ENCODE measurements at places on chromosomes 11 and 22. TPM values are rescaled to one million over a fixed set of nuclear protein-coding genes. Genes with fewer than 3 reads are reported as not detected.
A peak's percentile ranks its signal among the peaks of the same experiment; 100 is the strongest.

GRCh38 chr11:83687787-83688186 lies 401.6 kb upstream of the CCDC90B start:
- no peak for DNase-seq

- DNase-seq: peak; percentile 90
Measured at GRCh38 chr11:67354075-67355022, 1.0 kb upstream of the POLD4 start.

GRCh38 chr11:22869325-22869724 lies 9.1 kb upstream of the CCDC179 start:
- DNase-seq: no peak

DNA sequence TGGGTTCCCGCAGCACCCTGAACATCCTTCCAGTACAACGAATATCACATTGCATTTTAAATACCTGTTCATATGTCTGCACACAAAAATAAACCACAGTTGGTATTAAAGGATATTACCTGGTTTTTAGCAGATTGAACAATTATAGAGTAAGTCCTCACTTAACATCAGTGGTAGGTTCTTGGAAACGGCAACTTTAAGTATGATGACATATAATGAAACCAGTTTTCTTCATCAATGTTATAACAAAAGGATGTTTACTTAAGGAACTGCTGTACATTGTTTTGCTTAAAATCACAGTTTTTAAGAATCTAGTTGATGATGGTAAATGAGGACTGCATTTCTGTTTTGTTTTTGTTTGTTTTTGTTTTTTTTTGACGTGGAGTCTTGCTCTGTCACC lies 28.0 kb downstream of the TRIM66 start:
- no peak for DNase-seq

GRCh38 chr22:49295851-49296560 lies 531.7 kb downstream of the BRD1 start:
- DNase-seq: no peak

OR8A1 gene
- total RNA-seq: not detected

SCGB1D2 gene
- total RNA-seq: 642 TPM
